RPMI8226 (cell line): ENCODE measurements at places on chromosomes 2 and 18.
A peak's percentile ranks its signal among the peaks of the same experiment; 100 is the strongest.

GRCh38 chr2:75594596-75594995, 33.9 kb upstream of the EVA1A start:
- no peak for DNase-seq

- no peak for DNase-seq
These were observed 59.3 kb downstream of the NTSR2 start for GRCh38 chr2:11610624-11611242.

GRCh38 chr2:60215386-60215901, 338.0 kb downstream of the BCL11A start:
- DNase-seq: no peak

GRCh38 chr2:156038021-156038420, 294.5 kb downstream of the NR4A2 start:
- no peak for DNase-seq

DNA sequence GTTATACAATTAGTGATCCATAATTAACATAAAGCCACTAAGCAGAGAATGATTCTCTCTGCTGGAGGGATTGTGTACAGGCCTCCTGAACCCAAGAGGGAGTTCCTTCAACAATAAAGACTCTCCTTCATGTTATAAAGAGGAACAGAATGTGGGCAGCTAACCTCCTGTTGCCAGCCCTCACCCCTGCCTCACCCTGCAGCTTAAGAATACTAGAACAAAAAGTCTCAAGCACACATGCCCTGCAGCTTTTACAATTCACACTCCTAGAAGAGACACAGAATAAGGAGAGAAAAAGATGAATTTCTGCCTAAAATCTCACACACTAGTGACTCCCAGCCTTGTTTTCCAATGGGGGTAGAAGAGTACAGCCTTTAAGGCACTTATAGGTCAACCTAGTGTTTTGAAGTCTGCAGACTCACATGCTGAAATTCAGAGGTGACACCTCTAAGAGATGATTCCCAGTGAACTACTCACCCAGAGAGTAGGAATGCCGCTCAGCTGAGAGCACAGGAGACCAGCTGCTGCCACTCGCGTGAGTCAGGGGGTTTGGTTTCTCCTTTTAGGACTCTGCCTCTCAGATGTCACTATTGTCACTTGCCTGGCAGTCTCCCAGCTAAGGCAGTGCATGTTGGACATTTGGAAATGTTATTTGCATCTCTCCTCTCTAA, 32.5 kb upstream of the IL1RL1 start:
- DNase-seq: no peak

GRCh38 chr18:923144-923866, 18.6 kb downstream of the ADCYAP1 start:
- no peak for DNase-seq

DNA sequence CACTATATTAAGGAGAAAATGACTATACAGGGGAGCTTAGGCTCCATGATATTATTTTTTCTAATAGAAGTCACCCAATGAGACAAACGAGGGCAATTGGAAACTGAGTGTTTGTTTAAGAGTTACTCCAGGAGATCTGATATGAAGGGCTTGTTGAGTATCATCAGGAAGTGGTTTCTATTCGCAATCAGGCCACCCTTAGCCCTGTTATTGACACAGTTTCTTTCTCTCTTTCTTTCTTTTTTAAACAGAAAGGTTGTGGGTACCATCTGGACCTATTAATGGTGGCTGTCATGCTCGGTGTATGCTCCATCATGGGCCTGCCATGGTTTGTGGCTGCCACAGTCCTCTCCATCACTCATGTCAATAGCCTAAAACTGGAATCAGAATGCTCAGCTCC, 117.3 kb downstream of the DPP4 start:
- DNase-seq: no peak

GRCh38 chr2:188928643-188929042, 45.5 kb upstream of the COL3A1 start:
- DNase-seq: no peak

DNA sequence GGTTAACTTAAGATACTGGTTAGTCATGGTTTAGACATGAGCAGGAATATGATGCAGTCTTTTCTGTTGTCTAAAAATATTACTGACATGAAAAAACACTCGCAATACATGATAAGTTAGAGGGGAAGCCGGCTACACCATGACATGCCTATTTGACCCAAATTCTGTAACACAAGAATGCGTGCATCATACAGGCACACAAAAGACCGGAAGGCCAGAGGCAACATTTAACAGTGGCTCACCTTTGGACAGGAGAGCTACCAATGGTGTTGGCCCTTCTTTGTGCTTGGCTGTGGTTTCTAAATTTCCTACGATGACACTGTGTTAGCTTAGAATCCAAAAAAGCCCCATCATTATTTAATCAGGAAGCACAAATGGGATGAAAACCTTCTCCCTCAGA, 4.1 kb downstream of the PARD6G start:
- DNase-seq: no peak

DNA sequence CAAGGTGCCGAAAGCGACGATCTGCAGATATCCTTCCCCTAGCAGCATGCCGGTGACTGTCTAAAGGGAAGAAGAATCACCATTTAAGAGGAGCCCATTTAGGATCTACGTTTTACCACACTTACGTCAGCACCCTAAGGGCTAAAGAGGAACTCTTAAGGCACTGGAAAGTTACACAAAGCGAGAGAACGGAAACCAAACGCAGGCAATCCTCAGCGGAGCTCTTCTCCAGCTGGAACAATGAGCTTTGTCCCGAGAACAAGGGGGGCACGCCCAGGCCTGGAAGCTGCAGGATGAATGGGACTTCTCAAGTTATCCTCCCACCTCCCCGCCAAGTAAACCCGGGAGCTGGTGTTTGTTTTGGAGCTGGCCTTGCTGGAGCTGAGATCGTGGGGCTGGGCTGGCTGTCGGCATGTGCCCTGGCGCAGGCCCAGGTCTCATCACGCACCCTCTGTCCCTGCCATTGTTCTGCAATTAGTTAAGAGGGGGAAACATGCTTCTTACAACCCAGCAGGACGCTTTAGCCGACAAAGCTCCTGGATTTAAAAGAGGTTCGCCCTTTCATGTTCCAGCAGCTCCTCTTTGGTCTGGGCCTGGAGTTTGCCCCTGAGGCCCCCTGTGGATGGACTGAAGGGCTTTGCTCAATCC, 36.4 kb downstream of the PXDN start:
- DNase-seq: no peak

DNA sequence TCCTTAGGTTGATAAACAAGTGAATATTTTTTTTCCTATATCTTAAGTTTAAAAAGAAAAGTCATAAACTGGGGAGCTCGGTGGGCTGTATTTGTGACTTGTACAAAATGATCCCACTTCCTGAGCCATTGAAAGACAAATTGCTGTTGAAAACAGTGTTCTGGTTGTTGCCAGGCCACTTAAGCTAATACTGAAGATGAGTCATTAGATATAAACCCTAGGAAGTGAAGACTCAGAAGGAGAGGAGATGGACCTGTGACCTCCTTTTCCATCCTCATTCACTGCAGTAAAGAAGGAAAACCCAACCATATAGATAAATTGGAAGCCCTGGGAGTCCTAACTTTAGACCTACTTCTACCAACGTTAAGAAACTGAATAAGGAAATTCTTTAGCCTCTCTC, 46.2 kb upstream of the SERPINE2 start:
- no peak for DNase-seq

- no peak for DNase-seq
These were observed 27.0 kb upstream of the TWIST2 start for GRCh38 chr2:238820916-238821315.

GRCh38 chr2:71928734-71929481, 218.8 kb downstream of the CYP26B1 start:
- DNase-seq: no peak

DNA sequence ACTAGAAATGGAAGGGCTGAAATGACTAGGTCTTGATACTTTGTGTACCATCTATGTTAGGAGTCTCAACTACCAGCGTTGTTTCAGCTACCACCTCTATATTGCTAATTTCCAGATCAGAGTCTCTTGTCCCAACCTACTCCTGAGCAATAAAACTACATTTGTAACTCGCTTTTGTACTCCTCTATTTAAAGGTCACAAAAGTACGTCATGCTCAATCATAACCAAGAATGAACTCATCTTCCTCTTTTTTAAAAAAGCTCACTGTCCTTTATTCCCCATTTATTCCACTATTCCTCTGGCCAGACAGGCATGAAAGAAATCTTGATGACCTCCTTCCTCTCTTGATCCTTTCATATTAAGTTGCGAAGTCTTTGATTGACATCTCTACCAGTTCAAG, 11.2 kb upstream of the MATN3 start:
- no peak for DNase-seq

GRCh38 chr2:174597345-174598047, at the start of gene WIPF1:
Gene WIPF1 (minus strand): TSS chr2:174597804. CDS start chr2:174585573, 12,231 bp downstream.
- peak; percentile 74 for DNase-seq

GRCh38 chr2:32627441-32627813, 423 bp upstream of the TTC27 start:
- DNase-seq: no peak

DNA sequence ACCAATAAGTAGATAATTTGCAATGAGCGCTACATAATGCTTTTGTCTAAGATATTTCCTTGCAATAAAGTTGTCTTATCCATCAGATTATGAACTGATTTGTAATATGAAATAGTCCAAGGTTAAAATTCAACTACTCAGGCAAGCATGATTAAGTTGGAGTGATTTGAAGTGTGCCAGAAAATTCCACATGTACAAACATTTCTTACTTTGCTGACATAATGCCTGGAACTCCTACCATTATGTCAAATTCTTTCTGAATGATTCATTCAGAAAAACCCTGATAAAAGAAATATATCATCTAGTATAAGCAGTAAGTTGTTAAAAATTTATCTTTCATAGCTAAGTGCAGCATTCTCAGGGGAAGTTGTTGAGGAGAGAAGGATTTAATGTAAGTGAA, 87.3 kb downstream of the CBLN2 start:
- no peak for DNase-seq

- DNase-seq: no peak
These were observed 51.2 kb upstream of the UGP2 start for GRCh38 chr2:63790491-63790890.

DNA sequence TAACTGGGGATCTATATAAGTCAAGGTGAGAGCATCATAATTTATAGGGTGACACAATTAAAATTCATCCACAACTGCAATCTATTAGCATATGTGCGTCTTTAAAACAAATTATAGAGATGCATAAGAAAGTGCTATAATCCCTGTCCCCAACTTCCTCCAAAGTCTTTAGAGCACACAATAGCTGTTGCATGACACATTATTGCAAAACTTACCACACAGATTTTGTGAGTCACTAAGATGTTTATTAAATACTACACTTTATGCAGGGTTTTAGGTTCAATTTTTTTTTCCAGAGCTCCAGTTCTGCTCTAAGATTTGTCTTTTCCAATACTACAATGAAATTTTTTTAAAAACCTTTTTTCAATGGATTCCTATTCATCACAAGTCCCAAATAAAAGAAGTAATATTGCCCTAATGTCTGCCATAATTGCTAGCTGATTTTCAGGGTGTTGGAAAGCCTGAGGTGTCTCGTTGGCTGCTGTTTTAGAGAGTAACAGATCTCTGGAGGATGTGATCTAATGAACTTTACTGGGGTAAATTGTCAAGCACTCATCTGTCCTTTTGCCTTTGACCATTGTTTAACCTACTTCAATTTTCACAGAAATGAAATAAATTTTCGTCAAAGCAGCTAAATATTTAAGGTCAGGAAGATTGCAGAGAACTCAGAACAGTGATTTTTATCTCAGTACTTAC, 250.5 kb upstream of the NETO1 start:
- no peak for DNase-seq

- DNase-seq: peak; percentile 67
These were observed 31.8 kb downstream of the ARHGAP25 start for GRCh38 chr2:68766376-68766845.

GRCh38 chr2:157509744-157510143, 65.9 kb upstream of the CYTIP start:
- no peak for DNase-seq

DNA sequence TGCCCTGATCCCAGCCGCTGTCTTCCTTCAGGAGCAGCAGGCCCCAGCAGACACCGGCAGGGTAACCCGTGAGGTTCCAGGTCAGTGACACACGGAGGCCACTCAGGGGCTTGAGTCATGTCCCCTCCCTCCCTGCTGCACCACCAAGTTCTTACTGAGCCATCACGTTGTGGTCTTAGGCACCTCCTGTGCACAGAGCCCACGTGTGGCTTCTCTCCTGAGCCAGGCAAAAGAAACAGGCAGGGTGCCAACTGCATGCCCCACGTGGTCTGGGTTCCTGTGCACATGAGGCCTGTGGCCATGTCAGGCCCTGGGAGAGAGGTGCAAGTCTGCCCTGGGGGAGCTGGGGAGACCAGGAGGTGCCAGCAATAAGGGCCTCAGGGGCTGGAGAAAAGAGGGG, 264.8 kb downstream of the KLHL29 start:
- DNase-seq: peak; percentile 91

GRCh38 chr18:60022671-60023276, 123.0 kb downstream of the PMAIP1 start:
- DNase-seq: no peak

DNA sequence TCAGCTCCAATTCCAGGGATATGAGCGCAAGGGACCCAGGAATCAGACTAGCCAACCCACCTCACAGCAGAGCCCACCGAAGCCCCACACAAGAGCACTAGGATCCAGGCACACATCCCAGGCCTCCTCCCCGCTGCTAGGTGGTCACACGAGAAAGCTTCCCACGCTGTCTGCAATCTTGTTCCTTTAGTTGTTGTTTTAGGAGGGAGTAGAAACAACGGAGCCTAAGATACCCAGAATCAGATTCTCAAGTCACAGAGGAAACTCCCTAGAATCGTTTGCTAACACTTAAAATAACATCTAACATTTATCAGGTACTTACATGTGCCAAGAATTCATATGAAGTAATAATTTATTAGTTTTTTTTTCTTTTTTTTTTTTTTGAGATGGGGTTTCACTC, 9.7 kb upstream of the ATL2 start:
- DNase-seq: no peak

DNA sequence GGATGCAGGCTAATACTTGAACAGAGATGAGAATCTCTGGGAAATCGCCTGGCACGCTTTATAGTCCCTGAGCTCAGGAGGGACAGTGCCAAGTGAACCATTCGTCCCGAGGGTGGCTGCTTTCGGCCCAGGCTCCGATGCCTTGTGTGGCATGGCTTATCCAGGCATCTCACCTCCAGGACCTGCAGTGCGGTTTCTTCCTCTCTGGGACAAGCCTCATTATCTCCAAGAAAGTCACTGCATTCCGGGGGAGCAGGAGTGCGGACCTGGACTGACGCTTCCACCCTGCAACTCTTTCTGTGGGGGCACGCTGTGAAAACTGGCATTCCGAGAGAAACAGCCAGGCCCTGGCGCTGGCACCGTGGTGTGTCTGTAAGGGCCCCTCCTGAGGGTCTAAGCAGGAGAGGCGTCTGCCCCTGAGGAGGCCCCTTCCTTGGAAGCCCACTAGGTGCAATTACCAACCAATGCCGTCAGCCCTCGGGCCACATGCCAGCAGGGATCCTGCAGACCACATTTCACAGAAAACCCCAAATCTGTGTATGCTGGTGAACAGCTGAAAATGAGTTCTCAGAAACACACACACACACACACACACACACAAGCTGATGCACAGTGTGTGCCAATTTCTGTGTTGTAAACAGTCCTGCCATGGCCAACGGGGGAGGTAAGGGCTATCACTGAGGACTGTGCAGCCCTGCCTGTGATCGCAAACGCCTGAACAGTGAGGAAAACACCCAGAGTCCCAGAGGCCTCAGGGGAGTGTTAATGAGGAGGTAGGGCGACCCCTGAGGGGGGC, 351.9 kb upstream of the SALL3 start:
- DNase-seq: no peak

- DNase-seq: no peak
These were observed 23.6 kb upstream of the GMCL1 start for GRCh38 chr2:69805887-69806286.
